Skeletal muscle cell (primary cell): ENCODE measurements at places on chromosomes 7 and 10.
A peak's percentile ranks its signal among the peaks of the same experiment; 100 is the strongest.

- DNase-seq: no peak
Measured at GRCh38 chr10:67225226-67225625, 299.4 kb downstream of the LRRTM3 start.

GRCh38 chr10:62224606-62225005 lies 44.0 kb downstream of the RTKN2 start:
- no peak for DNase-seq

GRCh38 chr7:98423043-98423442 lies 22.2 kb upstream of the BAIAP2L1 start:
- no peak for DNase-seq

DNA sequence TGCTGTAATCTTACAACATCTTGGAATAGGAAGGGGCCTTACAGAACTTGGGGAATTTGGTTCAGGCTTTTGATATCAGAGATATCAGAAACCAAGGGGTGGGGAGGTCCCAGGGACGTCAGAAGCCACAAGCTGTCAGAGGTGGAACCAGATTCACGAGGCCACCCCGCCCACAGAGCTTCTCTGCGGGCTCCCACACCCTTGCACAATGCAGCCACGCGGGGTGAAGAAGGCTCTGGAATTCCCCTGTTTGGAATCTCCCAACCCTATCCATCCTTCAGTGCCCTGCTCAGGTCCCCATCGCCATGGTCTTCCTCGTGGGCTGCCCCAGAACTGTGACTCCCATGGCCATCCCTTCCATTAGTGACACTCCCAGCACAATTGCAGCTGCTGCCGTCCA lies 247.1 kb upstream of the SHH start:
- DNase-seq: no peak

GRCh38 chr7:120806669-120807068 lies 51.3 kb downstream of the TSPAN12 start:
- DNase-seq: peak; percentile 41

DNA sequence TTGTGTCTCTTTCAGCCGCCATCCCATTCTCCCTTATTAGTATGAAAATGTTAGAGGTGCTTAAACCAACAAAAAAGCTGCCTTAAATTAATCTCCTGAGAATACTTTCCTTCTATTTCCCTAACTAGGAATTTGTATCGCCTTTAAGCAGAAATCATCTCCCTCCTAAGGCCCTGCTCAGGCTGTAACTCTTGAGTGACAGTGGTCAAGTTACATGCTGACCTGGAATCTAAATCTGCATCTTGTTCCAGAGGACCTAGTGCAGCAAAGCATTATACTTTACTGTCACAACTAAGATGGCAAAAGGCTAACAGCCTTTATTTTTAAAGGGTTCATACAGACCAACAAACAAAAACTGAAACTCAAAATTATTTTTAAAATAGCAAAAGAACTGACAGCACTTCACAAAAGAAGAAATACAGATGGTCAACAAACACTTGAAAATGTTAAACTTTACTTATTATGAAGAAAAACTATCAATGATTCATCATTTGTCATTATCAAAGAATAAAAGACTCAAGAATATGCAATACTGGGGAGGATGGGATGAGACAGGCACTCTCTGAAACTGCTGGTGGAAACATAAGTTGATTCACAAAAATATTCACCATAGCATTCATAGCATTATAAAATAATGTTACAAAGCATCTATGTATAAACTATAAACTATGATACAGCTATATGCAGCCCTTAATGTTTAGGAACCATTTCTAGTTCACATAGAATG lies 11.0 kb downstream of the CYREN start:
- no peak for DNase-seq

- DNase-seq: no peak
Measured at GRCh38 chr10:71383972-71384687, 12.6 kb upstream of the CDH23 start.

GRCh38 chr10:103547391-103547946 lies 54.0 kb downstream of the NEURL1 start:
- DNase-seq: no peak

- DNase-seq: no peak
Measured at GRCh38 chr7:34041707-34042106, 136.4 kb downstream of the BMPER start.

- DNase-seq: no peak
Measured at GRCh38 chr7:101576998-101577397, 52.1 kb downstream of the MYL10 start.

DNA sequence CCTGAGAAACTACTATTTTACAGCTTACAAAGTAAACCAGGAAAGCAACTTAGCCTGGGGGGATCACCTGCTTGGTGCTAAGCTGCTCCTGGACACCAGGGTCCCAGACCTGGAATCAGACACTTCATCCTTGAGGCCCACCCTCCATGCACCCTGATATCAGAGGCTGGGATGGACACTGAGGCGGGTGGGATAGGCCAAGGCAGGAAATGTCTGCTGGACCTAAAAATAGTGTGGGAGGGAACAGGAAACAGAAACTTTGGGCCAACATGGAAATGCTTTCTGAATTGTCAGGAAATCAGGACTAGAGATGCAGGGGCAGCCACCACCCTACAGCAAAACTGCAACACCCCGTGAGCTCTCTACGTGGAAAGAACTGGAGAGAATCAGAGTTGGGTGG lies 101.5 kb upstream of the PODXL start:
- DNase-seq: no peak

- no peak for DNase-seq
Measured at GRCh38 chr7:141225916-141226618, 152.2 kb downstream of the TMEM178B start.

DNA sequence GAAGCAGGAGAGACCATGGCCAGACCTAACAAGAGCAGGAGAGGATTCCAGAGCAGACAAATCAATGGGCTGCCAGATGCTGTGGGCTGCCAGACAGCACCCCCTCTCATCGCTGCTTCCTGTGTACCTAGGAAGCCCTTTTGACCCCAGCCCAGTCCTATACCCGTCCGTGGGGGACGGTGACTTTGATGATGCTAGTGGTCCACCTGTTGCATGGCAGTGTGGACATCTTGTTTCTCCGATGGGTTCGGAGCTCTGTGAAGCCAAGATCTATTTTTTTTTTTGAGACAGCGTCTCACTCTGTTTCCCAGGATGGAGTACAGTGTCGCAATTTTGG lies 18.2 kb upstream of the GDI2 start:
- DNase-seq: no peak

DNA sequence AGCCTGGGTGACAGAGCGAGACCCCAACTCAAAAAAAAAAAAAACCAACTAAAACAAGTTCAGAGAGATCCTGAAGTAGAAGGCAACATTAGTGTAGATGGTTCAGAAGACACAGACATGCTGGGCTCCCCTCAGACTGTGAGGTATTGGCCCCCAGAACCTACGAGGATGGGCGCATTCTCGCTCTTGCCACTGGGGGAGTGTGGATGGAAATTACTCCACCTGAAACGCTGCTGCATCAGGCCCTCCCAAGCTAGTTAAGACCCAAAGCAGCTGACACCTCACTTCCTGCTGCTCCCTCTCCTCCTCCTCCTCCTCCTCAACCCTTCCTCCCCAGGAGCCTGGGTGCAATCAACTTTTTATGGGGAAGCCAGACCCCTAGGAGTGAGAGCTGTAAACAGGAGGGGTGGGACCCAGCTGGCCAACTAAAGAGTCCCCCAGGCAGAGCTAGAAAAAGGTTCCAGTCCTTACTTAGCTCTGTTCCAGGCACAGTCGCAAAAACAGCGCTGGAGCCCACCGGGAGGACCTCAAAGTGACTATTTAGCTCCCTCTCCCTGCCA lies 7.4 kb downstream of the SH3PXD2A start:
- DNase-seq: no peak

DNA sequence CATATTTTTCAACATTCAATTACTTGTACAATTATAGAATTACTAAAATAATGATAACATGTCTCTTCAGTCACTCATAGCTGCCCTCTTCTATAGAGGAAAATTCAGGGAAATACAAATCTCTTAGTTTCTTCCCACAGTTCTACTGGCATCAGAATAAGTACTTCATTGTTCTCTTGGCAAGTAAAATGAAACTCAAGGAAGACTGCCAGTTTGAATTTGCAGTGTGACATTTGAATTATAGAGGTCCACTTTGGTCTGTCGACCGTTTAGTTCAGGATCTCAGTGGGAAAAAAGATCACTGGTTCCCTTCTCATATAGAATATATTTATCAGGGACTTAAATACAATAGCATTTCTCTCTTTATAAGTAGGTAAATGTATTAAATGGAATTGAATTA lies 114.5 kb downstream of the PON1 start:
- no peak for DNase-seq

DNA sequence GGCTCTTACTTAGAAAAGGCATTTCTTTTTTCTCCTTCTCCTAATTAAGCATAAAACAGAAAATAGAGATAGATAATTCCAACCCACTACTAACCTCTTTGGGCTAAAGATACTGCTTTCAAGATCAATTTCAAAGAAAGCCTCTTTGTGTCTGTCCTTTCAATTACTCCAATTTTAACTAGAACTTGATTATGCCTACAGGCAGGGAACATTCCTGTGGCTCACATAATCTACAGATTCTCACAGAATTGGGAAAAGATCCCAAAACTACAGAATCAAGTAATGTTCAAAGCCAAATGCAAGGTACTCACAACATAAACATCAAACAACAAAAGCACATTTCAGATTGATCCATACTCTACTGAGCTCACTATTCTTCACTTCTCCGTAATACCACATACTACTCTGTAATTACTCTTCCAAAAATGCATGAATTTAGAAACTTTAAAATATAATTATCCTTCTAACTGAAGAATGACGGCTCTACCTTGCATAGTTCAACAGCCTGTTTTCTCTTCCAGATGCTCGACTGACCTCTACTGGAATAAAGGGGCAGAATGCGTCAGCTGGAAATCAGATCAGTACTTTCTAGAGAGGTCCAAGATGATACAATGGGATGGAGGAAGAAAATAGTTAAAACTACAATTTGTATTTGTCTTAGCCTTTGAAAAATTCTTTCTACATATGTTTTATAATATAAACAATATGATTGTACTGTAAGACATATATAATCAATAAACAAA lies 3.9 kb downstream of the MTERF1 start:
- DNase-seq: no peak

GRCh38 chr7:20064974-20065862 lies 152.0 kb downstream of the MACC1 start:
- DNase-seq: peak; percentile 3

GRCh38 chr7:36208426-36208825 lies 55.4 kb downstream of the EEPD1 start:
- no peak for DNase-seq

DNA sequence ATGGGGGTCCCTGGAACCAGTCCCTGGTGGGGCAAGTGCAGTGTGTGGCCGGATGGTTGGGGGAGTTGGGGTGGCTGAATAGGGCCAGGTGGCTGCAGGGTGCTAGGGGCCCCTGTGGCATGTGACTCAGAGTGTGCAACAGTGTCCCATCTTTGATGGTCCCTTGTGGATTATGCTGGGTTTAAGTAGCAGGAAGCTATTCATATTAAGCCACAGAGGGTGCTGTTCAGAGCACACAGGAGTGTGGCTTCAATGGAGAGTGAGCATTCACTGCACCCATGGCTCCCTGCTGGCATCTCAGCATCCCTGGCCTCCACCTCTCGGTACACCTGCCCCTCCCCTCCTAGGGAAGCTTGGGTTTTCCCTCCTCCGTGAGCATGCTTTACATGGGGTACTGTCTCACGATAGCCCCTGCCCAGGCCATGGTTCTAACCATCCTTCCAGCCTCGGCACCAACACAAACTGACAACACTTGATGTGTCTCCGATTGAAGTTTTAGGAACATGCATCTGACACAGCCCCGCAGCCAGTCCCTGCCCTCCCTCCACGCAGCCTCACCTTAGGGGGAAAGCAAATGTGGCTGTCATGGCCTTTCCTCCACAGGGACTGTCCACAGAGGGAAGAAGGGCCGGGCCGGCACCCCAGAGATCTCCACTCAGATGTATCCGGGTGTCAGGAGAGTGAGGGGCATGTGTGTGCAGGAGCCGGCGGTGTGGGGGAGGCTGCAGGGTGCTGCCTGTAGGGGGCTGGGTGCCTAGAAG lies 30.4 kb upstream of the PPIF start:
- no peak for DNase-seq

- DNase-seq: no peak
Measured at GRCh38 chr10:43056568-43057011, 20.3 kb upstream of the RET start.

DNA sequence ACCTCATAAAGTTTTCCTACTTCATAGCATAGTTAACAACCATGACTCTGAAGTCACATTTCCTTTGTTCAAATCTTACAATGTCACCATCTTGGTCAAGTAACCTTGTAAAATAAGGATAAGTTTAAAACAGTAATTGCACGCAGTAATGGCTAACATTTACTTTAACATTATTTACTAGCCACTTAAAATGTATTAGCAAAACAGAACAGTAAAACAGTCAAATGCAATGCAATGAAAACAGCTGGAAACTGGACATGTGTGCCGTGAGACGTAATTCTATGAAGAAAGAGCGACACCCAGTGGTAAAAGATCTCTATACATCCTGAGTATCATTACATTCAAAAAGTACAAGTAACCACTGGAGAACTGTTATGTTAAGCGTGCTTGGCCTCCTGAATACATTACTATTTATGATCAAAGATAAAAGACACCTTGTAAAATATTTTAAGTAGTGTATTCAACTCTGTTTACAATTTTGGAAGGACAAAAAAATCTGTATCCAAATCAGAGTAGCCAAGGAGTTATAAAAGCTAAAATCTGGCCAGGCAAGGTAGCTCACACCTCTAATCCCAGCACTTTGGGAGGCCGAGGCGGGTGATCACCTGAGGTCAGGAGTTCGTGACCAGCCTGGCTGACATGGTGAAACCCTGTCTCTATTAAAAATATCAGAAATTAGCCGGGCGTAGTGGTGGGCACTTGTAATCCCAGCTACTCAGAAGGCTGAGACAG lies 27.2 kb downstream of the ATE1 start:
- peak; percentile 28 for DNase-seq
